ENCODE measurements at places on chromosomes 1 and 21.

DNA sequence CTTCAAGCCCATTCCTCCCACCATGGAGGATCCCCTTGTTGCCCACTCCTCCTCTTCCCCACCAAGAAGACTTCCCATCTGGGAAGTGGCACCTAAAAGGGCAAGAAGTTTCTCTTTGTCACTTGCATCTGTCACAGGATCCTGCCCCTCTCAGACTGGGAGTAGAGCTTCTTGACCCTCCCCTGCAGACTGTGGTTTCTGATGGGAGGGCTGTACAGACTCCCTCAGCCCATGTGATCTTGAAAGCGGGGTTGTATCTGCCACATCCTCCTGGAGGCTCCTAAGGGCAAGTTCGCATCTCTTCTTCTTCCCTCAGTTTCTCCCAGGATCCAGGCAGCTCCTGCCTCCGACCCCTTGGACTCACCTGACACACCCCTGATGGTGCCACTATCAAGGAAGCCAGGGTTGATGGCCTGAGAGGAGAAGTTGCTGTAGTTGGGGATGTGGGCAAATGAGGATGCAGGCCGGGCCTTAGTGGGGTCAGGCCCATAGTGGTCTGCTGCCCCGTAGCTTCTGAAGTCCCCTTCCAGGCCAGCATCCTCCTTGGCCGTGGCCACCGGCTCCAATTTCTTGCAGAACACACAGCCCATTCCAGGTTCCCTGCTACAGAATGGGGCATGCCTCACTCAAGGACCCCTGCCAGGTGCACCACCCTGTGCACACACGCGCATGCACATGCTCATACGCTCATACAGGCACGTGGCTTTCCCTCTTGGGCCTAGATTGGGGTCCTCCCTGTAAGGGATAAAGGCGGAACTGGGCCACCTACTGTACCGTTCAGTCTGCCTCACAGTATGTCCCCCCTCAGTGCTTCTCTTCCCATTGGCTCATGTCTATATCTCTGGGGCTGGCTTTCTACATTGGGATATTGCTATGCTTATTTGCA is 11.4 kb downstream of the FGR start:
- no peak for DNase-seq

- peak; percentile 4 for DNase-seq
Measured at GRCh38 chr1:38608202-38608864, 251.2 kb downstream of the RRAGC start.

GRCh38 chr1:11384170-11384554 is 94.8 kb upstream of the DISP3 start:
- no peak for DNase-seq

- no peak for DNase-seq
Measured at GRCh38 chr1:198298640-198299039, 141.8 kb downstream of the NEK7 start.

DNA sequence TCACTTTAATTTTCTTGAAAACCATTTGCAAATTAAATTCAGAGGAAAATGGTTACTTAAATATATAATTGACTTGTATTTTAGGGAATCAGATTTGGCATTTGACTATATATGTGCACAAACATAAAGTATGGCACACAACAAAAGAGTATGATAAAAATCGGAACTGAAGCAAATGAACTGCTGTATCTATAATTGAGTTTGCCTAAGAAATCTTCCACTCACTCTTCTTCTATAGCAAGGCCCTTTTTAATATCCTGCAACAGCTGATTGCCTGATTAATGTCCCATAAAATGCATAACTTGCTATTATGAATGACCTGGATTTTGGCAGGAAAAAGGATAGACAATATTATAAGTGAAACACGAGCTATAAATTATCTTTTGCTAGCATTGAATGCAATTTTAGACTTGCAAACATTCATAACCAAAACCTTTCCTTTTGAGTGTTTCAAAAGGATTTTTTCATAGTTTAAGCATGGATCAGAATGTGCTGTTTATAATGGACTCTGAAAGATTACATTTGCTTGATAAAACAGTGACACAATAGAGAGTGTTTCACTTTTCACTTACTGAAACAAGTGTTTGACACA is 2204.3 kb downstream of the MRPL39 start:
- DNase-seq: peak; percentile 66

GRCh38 chr1:70459496-70460225 is 48.6 kb downstream of the CTH start:
- no peak for DNase-seq

GRCh38 chr1:200510228-200510623 is 100.4 kb upstream of the ZNF281 start:
- peak; percentile 77 for DNase-seq

DNA sequence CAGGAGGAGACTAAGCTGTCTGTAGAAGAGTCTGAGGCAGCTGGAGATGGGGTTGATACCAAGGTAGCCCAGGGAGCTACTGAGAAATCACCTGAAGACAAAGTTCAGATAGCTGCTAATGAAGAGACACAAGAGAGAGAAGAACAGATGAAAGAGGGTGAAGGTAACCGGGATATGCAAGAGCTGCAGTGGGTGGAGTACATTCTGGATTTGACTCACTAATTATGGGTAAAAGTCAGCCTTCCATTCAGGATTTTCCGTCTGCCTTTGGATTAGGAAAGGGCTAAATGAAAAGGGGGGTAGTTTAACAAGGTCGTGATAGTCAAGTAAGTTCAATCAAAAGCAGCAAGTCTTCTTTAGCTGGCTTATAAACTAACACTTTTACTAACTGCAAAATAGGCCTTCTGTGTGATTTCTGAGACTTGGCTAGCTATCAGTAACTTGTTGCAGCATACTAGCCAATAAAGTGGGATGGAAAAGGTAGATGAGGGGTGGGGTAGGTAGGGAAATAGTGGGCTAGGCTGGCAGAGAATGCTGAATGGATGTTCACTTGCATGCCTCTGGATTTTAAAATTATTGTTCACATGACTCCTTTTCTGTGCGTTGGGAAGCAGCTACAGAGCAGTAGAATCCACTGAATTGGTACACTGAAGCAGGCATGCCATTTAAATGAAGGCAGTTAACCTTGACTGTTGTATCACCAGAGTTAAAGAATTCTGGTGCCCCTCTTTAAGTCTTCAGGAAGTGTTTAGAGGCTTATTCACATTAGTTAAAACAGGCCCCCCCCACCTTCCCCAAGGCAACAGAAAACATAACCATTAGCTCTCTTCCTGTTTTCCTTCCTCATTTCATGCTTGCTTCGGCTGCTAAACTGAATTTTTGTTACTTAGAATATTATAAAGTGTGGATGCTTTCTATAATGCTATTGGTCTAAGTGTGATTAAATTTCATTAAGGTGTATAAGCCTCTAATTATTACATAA is 15.4 kb downstream of the CCDC17 start:
- no peak for DNase-seq

- DNase-seq: no peak
Measured at GRCh38 chr1:51575406-51576084, 41.3 kb upstream of the OSBPL9 start.

GRCh38 chr1:1299686-1300351 is 7.9 kb downstream of the ACAP3 start:
- DNase-seq: no peak

- no peak for DNase-seq
Measured at GRCh38 chr21:38039369-38039768, 123.1 kb upstream of the KCNJ6 start.

DNA sequence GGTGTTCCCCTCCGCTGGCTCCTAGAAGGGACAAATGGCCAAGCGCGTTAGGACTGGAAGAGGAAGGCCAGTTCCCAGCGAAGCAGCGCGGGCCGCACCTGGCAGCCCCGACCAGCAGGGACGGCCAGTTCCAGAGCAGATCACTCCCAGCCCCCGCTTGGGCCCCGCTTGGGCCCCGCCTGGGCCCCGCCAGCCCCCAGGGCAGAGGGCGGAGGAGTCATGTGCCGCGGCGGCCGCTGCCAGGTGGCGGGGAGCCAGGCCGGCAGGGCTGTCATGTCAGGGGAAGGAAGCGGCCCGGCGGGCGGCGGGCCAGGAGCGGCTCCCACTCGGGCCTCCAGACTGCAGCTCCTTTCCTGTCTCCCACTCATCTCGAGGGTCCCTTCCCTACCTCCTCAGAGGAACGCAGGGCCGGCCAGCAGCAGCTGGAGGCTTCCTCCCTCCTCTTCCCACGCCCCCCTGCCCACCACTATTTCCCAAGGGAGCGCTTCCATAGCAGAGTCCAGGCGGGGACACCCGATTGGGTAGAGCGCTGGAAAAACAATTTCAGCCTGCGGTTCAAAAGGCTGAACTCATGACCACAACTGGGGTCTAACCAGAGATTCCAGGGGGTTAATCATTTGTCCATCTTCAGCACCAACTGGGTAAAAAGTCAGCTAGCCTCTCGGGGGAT is 16.5 kb downstream of the ZNF697 start:
- peak; percentile 68 for DNase-seq

- DNase-seq: peak; percentile 18
Measured at GRCh38 chr1:64545118-64545843, 75.4 kb downstream of the CACHD1 start.
